Natural killer cell (primary cell): ENCODE measurements at places on chromosomes 2 and 18.

DNA sequence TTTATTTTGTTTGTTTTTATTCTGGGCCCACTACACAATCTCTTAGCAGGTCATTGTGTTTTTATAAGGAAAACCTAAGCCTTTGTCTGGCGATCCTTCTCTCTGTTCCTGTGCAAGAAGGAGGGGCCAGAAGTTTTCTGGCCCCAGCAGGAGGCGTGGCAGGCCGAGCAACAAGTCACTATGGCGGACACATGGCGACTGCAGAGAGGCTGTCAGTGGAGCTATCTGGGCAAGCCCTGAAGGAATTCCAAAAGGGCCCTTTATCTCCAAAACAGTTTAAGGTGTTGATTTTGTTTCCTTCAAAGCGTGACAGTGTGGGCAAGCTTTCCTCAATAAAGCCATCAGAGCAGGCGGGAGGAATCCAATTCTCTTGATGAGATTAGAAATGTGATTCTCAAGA is 118.8 kb upstream of the CTAGE1 start:
- no peak for DNase-seq

DNA sequence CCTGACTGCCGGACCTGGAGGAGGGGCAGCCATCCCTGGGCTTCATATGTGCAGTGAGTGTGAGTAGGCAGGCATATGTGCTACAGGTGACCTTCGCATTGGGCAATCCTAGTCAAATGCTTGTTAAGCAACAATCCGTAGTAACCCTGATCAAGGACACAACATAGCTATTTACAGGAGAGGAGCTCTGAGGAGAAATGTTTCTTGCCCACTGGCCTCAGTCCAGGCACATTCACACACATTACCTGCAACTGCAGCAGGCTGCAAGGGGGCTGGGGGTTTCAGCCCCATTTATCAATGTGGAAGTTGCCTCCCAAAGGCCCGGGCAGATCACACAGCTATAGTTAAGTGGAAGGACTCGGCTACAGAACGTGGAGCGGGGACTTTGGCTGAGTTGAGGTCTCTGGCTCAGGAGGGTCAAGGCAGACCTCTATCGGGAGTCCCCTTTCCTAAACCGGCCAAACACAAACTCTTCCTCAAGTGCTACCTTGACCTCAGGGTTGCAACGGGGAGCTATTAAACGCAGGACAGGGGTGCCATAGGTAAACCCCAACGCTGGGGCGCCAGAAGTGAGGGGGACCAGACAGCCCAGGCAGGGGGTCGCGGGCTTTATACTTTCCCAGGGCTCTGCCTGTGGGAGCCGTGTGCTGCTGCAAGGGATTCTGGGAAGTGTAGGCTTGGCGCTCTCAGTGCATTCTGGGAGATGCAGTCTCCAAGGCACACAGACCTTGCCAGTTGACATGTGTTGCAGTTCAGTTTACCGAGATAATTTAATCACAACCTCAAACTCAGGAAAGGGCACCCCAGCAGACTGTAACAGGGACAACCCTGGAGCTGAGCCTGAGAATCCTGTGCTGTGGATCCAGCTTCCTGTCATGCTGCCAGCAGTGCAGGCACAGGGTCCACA is 9.4 kb downstream of the KHK start:
- peak; percentile 69 for DNase-seq

- peak; percentile 45 for DNase-seq
These were observed 40.6 kb downstream of the DHX57 start for GRCh38 chr2:38835015-38835601.

- DNase-seq: no peak
These were observed 58.3 kb downstream of the MRPL33 start for GRCh38 chr2:27829791-27830190.

GRCh38 chr2:180006231-180006630 is 866 bp downstream of the CWC22 start:
- DNase-seq: no peak

DNA sequence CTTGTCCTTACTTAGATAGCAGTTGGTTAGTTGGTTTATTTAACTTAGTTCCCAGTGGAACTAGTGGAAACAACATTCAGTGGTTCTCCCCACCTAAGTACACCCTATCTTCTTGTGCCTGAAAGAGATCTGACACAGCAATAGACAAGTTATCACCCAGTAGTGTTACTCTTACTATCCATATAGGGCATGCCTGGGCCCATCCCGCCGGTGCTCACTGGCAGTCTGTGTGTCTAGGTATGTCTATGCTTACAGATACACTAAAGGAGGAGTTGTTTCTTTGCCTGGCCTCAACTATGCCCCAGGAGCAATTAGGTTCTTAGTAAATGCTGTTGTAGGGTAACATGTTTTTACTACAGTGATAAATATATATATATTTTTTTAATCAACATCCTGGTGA is 12.0 kb upstream of the NRP2 start:
- DNase-seq: no peak

- DNase-seq: no peak
These were observed 31.4 kb upstream of the IL18RAP start for GRCh38 chr2:102391565-102391964.

DNA sequence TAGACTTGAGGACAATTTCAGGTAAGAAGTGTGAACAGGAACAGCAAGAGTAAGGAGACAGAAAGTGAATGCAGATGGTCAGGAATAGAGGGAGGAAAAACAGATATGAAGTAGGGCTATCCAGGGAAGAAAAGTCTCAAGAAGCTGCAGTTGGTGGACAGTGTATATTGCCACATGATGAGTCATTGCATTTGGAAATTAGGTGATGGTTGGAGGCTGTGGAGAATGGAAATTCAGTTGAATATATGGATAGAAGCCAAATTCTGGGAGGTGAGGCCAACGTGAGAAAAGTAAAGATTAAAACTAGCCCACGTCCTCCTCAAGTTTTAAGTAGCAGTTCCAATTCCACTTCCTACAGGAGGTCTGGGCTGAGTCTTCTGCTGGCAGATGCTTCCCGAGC is 158.4 kb downstream of the UBE2E3 start:
- DNase-seq: no peak
